DMS153 (cell line): ENCODE measurements at places on chromosomes 6 and 20.
A peak's percentile ranks its signal among the peaks of the same experiment; 100 is the strongest.

GRCh38 chr20:44768854-44769480, 23.3 kb downstream of the KCNK15 start:
- no peak for DNase-seq

GRCh38 chr6:52642368-52642767, 28.5 kb upstream of the TMEM14A start:
- DNase-seq, result no peak

- DNase-seq, result peak; percentile 98
Measured at GRCh38 chr6:136962661-136963060, 40.6 kb downstream of the SLC35D3 start.

DNA sequence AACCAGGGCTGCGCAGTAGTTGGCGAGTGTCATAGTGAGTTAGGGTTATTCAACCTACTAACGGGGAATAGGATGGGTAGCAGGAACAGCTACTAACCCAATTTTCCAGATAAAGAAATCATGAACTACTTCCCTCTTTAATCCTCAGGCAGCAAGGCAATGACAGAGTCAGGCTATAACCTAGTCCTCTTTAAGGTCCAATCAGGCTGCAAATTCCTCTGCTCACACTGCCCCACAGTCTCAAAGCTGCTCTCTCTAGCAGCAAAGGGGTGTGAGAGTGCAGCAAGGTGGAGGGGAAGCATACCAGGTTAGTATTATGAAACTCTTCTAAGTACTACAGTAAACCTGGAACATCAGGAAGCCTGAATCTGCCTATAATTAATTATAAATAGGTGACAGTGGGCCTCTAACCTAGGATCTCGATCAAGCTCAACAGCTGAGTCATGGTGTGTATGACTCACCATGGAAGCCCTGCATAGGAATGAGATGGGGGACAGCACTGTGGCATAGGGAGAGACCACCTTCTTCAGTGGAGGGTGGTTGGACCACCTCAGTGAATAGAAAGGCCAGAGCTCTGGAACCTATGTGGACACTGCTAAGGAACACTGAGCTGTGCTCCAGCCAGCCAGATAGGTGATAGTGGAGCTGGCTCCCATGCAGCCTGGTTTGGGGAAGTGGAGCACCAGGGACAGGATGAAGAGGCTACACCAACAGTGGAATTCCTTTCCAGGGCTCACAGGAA, 7.9 kb downstream of the PEX6 start:
- DNase-seq, result no peak

DNA sequence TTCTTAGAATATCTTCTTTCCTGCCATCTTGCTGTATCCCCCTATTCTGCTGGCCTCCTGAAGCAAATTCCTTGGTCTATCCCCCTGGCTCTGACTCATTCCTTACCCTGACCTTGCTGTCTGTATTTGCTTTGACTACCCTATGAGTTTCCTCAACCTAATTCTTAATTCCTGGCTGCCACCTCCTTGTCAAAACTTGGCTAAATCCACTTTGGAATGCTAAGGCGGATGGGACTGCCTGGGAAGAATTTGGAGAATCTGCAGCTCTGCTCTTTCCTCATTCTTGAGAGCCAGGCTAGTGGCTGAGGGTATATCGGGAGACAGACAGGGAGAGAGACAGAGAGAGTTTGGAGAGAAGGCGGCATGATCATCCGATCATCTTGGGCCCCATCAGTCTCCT, 24.4 kb downstream of the CAP2 start:
- no peak for DNase-seq

DNA sequence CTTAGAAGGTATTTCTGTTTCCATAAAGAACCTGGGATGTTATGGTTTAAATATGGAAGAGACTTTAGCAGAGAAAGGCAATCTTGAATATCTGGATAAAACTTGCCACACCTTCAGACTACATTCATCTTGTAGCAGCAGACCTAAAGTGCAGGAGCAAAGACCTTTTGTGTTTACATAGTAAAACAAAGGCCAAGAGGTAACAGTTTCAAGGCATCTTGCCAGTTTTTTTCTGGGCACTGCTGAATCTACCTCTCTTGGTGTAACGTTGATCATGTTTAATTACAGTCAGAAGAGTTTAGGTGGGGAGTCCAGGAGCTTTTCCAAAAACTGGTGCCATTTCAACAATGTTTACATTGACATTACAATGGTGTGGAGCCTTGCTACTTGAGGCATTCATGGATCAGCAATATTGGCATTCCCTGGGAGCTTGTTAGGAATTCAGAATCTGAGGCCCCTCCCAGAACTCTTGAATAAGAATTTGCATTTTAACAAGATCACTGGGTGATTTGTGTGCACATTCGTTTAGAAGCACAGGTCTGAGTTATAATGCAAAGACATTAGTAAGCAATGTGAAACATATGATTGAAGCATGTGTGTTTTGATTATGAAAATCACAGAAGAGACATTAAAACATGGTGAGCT, 94.5 kb downstream of the F13A1 start:
- no peak for DNase-seq

DNA sequence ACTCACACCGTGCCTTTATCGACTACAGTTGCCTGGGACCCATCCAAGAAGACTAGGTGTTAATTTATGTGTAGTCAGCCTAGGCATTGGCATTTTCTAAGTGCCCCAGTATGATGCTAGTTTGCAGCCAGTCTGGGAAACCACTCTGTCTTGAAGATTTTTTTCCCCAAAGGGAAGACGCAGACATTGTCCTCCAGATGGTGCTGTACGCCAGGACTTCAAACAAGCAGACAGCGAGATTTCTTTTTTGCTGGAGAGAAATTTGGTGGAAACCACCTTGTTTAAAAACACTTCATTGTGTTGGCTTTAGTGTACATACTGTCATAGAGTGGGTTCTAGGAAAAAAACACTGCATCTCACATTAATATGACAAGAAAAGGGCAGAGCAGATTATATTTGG, 30.0 kb downstream of the ALDH5A1 start:
- DNase-seq, result peak; percentile 46

DNA sequence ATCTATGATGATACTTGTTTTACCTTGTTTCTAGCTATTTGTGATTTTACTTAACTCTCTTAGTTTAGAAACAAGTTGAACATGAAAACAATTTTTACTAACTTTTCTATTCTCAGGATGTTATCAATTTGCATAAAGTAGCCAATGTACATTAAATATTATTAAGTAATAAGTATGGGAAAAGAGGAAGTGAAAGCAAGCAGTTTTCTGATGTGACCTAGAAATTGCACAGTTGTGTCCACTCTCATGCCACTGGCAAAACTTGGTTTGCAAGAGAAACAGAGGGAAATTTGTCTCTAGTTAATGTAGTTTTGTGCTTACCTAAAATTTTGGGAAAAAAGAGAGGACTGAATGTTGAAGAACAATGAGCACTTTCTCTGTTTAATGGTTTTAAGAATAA, 19.2 kb upstream of the TSPYL1 start:
- DNase-seq, result no peak

DNA sequence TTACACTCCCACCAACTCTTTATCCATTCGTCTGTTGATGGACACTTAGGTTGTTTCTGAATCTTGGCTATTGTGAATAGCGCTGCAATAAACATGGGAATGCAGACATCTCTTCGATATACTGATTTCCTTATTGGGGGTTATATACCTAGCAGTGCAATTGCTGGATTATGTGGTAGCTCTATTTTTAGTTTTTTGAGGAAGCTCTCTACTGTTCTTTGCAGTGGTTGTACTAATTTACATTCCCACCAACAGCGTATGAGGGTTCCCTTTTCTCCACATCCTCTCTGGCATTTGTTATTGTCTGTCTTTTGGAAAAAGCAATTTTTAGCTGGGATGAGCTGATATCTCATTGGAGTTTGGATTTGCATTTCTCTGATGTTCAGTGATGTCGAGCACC, 4.6 kb upstream of the PFDN4 start:
- no peak for DNase-seq

- DNase-seq, result no peak
Measured at GRCh38 chr20:15806105-15806504, 767.1 kb downstream of the KIF16B start.

- peak; percentile 99 for DNase-seq
Measured at GRCh38 chr6:80527552-80528052, 421.1 kb downstream of the BCKDHB start.

DNA sequence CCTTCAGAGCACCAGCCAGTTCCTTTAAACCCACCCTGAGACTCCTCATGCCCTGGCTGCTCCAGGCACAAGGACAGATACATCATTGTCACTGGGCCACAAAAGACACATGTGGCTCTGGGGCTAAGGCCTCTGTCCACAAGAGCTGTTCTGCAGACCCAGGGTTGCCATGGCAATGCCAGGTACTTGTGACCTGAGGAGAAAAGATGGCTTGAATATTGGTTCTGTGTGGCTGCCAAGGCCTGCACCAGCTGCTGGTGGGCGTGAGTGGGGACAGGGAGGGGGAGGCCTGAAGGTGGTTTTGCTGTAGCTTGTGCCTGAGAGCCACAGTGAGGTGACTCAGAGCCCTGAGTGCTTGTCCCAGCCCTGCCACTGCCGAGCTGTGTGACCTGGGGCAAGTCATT, 31.8 kb downstream of the SAYSD1 start:
- DNase-seq, result peak; percentile 28

DNA sequence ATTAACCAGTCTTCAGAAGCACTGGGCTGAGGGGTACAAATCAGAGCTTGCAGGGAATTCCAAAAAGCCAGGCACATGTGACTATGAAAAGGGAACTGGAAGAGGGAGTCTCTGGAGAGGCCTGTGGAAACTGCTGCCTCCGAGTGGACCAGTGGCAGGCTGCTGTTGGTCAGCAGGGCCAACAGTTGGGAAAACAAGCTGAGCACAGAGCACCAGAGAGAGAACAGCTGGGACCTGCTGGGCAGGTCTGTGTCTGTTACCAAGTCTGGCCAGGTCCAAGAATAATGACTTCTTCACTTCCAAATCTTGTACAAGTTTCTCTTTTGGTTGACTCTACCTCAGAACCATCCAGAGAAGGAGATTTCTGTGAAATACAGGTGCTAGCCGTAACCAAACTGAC, 81.4 kb downstream of the LIN28B start:
- no peak for DNase-seq

- no peak for DNase-seq
Measured at GRCh38 chr20:13158369-13158768, 62.7 kb upstream of the ISM1 start.

- DNase-seq, result no peak
Measured at GRCh38 chr6:35669451-35670045, 19.2 kb downstream of the FKBP5 start.

GRCh38 chr20:6028818-6029217, 25.0 kb downstream of the LRRN4 start:
- DNase-seq, result no peak

GRCh38 chr6:89917801-89918366, 23.6 kb downstream of the GJA10 start:
- no peak for DNase-seq

GRCh38 chr6:152836523-152836922, 85.9 kb downstream of the VIP start:
- DNase-seq, result no peak

- DNase-seq, result no peak
Measured at GRCh38 chr20:824490-824889, 9.0 kb upstream of the FAM110A start.

- no peak for DNase-seq
Measured at GRCh38 chr6:159357211-159357915, 188.2 kb downstream of the FNDC1 start.

- no peak for DNase-seq
Measured at GRCh38 chr20:38175304-38176180, 10.5 kb upstream of the TGM2 start.

DNA sequence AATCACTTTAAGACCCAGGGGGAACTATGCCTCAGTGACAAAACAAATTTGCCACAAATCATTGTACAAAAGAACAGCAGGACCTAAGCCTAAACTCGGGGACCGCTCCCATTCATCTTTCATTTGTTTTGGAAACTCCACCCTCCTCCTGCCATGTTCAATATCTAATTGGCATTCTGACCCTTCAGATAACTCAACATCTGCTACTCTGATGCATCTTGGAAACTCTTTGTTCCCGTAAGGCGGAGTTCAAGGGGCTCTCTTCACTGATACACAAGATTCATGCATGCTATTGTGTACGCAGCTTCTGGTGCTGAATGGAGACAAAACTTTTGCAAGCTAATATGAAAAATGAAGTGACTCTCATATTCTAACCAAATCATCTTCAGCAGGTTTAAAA, 187.6 kb downstream of the ZFP64 start:
- no peak for DNase-seq

GRCh38 chr20:58287638-58288037, 21.9 kb upstream of the RAB22A start:
- no peak for DNase-seq

- no peak for DNase-seq
Measured at GRCh38 chr6:54003316-54003715, 107.9 kb upstream of the MLIP start.

GRCh38 chr20:39986173-39986904, 702.7 kb downstream of the MAFB start:
- peak; percentile 64 for DNase-seq

GRCh38 chr6:143535189-143535614, 23.7 kb upstream of the FUCA2 start:
- DNase-seq, result no peak

DNA sequence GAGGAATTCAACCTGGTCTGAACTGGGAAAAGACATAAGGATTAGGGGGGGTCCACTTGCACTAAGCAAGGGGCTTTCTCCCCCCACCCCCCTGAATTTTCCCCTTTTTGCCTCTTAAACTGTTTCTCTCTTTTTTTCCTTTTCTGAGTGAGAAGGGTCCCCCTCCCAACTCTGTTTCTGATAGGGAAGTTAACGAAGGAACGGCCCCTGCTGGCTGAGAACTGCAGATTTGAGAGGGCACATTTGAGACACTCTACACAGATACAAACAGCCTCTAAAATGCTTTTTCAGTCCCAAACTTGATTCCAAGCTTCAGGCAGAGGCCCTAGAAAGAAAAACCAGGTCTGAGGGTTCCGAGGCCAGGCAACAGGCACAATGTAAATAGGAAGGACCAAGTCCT, 91.7 kb downstream of the JARID2 start:
- no peak for DNase-seq

GRCh38 chr6:56660381-56660730, 17.7 kb upstream of the DST start:
- no peak for DNase-seq

GRCh38 chr6:168231393-168231957, 88.1 kb downstream of the DACT2 start:
- no peak for DNase-seq

DNA sequence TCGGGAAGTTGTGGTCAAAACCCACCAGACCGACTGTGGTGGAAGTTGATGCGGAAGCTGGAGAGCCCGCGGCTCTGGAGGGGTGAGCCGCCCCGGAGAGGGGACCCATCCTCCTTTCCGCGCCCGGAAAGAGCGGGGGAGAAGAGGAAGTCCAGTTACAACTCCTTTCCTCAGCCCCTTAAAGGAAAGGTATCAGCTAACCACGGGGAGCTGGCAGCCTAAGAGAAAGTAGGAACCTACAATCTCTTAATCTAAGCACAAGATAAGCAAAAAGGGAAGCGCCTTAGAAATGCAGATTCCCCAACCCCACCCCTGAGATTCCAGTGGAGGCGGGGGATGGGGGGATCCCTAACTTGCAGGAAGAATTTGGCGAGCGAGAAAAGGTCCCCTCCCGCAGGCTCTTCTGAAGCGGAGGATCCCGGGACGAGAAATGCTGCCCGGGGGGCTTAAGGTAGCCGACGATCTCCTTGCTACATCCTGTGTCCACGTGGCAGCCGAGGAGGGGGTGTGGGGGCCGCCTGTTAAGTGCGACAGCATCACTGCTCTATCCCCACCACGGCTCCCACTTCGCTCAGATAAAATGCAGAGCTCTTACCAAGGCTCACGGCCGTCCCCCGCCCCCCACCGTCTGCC, 87.5 kb downstream of the ZFP64 start:
- DNase-seq, result no peak
